Gastrocnemius medialis (tissue), 4 donors: ENCODE measurements at places on chromosomes 5 and 9.

DNA sequence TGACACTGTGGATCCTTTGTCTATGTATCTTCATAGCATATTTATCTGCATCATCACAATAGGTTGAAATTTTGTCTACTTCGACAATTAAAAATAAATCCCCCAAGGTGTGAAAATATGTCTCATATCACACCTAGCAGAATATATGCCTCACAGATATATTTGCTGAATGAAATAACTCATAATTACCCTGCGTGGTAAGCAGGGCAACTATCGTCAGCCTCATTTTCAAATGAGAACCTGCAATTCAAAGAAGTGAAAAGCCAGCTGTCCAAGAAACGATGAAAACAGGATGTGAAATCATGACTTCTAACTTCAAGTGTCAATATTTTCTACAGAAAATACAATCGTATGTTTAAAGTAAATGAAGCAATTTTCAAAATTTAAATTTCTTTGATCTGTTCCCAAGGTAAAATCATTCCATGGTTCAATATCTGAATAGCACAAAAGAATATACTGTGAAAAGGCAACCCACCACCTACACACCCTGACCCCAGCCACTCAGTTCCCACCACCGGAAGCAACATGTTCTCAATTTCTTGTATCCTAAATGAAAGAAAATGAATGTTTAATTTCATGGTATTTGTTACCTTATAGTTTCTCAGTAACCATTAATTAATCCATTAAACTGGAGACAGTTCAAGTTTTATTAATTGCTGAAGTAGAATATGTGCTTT, 57.1 kb downstream of the TBCA start:
- no peak for DNase-seq

DNA sequence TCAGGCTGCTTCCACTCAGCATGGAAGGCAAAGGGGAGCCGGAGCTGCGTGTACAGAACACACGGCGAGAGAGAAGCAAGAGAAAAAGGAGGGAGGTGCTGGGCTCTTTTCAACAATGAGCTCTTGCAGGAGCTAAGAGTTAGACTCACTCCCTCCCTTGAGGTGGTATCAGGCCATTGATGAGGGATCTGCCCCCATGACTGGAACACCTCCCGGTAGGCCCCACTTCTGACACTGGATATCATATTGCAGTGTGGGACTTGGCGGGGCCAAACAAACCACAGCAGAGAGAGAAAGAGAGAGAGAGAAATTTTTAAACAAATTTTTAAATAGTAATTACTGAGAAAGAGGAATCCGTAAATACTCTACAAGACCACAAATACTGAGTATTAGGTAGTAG, 182.2 kb downstream of the TRIO start:
- DNase-seq, result no peak

DNA sequence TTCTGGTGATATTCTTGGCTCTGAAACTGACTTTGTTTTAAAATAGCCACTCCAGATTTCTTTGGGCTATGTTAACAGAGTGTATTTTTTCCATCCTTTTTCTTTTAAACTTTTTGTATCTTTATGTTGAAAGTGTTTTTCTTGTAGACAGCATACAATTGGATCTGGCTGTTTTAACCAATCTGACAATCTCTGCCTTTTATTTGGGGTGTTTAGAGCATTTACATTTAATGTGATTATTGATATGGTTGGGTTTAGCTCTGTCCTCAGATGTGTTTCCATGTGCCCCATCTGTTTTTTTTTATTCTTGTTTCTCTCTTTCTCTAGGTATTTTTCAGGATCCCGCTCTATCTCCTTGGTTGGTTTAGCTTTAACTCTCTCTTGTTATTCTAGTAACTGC, 10.7 kb downstream of the SLC6A18 start:
- no peak for DNase-seq

GRCh38 chr9:26358836-26359235, 533.8 kb downstream of the CAAP1 start:
- DNase-seq, result no peak

DNA sequence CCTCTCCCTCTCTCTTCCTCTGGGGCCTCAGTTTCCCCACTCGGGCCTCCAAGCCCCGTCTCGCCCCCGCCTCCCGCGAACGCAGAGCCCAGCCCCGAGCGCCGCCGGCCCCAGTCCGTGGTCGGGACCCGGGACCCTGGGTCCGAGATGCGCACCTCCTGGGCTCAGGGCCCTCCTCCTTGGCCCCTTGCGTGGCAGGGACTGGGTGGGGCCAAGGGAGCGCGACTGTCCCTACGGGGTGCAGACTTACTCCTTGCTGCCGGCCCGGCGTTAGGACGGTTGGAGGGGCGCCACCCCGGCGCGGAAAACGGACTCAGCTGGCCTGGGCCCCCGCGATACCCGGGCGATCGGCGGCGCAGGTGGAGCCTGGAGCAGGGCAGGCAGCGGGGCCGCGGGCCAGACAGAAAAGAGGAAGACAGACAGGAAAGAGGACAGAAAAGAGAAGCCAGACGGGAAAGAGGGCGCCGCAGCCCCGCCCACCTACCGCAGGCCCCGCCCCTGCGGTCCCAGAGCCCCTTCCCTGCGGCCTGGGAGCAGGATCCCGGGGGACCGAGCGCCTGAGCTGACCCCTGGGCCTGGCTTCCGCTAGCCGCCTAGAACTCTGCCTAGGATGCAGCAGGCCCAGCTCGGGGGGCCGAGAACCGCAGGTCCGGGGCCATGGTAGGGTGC, at the start of gene GBGT1:
Gene GBGT1 (minus strand): TSS at position 411 of the 669 bp plus-strand sequence. CDS start 1,502 bp downstream, outside the sequence.
- peak; percentile 53 for DNase-seq

DNA sequence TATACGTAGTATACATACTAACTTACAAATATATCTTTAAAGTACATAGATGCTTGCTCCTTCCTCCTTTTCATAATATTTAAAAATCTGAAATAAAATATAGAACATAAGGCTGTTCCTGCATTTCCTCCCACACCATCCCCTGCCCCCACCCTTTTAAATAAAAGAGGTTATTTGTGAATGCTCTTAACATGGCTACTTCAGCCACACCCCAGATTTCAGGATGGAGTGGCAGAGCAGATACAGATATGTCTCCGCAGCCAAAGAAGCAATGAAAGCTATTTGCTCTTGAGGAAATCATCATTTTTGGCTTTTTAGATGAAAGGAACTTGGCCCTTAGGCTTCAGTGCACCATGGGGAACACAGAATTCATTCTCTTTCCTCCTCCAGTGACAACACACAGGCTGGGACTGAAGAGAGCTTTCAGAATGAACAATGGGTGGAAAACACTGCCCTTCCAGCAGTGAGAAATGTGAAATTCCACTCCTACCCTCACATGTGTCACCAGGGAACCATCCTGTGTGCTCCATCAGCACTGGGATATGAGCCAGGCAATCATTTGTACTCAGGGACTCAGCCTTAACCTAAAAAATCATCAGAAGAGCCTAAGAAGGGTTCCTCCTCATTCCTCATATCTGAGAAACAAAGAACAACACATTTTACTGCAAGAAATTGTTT, 134.3 kb downstream of the PPP2R2B start:
- no peak for DNase-seq

DNA sequence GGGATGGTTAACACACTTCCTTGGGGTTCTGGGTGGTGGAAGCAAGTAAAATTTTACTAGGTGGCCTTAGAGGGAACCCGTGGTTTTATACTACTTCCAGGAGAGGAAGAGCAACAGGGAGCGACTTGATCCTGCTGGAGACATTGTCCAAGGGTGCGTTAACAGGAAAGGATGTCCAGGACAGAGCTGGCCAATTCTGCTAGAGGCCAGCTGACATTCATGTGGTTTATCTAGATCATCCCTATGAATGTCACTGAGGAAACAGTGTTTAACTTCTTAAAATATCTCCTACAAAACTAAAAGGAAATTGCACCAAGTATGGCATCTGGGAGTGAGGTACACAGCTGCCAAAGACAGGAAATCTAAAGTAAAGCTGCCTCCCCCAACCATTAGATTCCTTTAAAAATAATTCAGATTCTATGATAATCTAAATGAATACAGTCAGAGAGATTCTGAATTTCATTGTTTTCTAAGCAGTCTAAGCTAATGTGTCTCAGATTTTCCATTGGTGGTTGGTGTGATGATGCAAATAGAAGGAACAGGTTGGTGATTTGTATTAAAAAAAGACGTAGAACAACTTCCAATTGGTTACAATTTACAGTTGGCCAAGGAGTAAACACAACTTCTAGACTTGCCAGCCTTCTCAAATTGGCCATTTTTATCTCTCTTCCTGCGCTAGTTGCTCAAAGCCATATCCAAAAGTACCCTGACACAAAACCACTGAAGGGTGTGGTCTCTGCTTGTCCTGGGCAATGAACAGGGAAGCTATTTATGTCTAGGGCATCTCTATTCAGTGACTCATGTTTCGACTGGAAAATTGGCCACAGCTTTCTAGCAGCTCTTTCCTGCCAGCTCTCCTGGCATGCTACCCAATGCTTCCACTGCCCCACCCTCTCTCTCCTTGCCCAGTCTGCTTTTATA, 574.7 kb upstream of the MEF2C start:
- peak; percentile 83 for DNase-seq
